Motor neuron (in vitro differentiated cells): ENCODE measurements at places on chromosomes 2 and 18. TPM values are rescaled to one million over a fixed set of nuclear protein-coding genes. Genes with fewer than 3 reads are reported as not detected.

Gene ONECUT2
- 16.3 and 20.7 TPM in 2 replicates for total RNA-seq

Gene SATB2
- total RNA-seq: 7.9 and 14.9 TPM in 2 replicates

Gene SERPINB12
- 0.38 TPM in 1 of 2 replicates, not detected in the other for total RNA-seq

Gene VWA3B
- total RNA-seq: 0.36 and 2.0 TPM in 2 replicates

Gene OTOF
- 0.05 and 0.19 TPM in 2 replicates for total RNA-seq

Gene SAG
- total RNA-seq: 3.9 and 4.2 TPM in 2 replicates

Gene SKOR2
- total RNA-seq: 0.09 and 0.16 TPM in 2 replicates

Gene RALB
- total RNA-seq: 21.7 and 22.1 TPM in 2 replicates

Gene UCN
- 2.4 TPM in 2 replicates for total RNA-seq
